ENCODE measurements at places on chromosomes 13 and 19.

GRCh38 chr19:3360421-3361383 is 5.7 kb upstream of the NFIC start:
- peak; percentile 82 for DNase-seq

- no peak for DNase-seq
Observed at GRCh38 chr19:13350072-13350471, 156.2 kb downstream of the CACNA1A start.

DNA sequence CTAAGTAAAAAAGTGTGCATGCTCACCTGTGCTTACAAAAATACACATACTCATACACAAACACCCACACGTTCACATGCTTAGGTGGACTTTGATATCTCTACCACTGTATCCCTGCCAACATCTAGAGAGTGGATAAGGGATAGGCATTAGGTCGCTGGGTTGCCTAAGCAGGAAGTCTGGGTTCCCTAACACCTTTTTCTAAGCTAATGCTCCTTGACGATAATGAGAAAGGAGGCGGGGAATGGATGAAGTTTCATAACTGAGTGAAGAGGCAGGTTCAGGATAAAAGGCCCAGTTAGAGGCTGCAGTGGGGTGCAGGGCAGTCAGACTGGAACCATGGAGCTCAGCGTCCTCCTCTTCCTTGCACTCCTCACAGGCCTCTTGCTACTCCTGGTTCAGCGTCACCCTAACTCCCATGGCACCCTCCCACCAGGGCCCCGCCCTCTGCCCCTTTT is 41.9 kb upstream of the CYP2A7 start:
- DNase-seq: no peak

- DNase-seq: no peak
Observed at GRCh38 chr13:111404746-111405145, 84.3 kb downstream of the TEX29 start.

DNA sequence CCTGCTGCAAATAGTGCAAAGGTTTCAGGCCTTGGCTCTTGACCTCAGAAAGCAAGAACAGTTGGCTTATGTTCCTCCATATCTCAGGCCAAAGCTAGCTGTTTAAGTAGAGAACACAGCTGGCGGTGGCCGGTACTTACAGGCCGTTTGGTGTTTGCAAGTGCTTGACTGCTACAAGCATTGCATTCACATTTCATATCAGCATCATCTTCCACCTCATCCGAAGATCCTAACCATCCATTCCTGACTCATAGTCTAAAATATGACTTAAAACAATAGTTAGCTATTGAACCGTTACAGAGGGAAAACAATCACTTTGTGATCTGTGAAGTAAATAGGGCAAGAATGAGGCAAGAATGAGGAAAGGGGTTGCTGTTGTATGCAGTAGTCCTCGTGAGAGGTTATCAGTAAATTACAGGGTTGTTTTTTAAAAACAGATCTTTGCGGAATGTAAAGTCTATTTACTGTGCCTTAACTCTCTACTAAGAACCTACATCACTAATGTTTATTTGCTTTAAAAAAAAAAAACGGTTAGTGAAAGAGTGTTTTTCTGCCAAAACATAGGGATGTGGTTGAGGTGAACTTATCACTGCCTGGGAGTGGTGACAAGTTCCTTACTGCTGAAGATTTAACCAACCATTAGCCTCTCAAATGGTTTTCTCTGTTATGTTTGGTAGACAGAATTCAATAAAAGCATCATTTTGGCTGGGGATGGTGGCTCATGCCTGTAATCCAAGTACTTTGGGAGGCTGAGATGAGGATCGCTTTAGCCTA is 21.6 kb upstream of the WDR88 start:
- no peak for DNase-seq

GRCh38 chr13:20547479-20547908 is 19.5 kb upstream of the IFT88 start:
- no peak for DNase-seq

DNA sequence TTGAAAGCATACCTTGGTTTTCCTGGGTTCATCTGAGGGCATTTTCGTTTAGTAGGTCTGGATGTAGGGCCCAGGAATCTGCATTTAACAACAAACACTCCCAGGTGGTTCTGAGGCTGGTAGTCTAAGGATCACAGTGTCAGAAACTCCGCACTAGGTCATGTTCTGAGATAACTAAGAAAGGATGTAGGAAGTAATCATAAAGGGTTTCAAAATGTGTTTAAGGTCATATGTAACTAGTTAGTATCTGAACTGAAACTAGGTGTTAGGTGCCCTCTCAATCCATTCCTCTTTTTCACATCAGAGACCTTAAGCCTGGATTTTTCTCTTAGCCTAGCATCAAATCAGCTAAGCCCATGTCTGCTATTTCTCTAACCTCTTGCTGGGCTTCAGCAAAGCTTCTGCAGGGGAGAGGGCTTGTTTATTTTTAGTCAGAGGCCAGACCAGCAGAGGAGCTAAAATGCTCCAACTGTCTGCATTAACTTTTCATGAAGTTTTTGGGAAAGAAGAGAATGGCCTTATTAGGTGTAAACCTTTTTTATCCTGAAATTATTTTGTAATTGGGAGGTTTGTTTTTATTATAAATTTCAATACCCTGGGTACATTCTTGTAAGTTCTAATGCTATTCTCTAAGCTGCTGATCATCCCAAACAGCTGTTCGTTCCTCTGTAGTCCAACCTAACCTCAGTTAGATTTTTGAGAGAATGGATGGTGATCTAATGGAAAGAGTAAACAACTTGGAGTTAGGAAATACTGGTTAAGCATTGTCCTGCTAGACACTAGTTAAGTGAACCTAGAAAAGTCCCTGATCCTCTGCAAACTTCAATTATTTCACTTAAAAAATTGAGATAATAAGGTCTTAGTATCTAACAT is 262.8 kb upstream of the RFC3 start:
- no peak for DNase-seq

GRCh38 chr19:50178320-50178719 is 15.2 kb upstream of the IZUMO2 start:
- no peak for DNase-seq

DNA sequence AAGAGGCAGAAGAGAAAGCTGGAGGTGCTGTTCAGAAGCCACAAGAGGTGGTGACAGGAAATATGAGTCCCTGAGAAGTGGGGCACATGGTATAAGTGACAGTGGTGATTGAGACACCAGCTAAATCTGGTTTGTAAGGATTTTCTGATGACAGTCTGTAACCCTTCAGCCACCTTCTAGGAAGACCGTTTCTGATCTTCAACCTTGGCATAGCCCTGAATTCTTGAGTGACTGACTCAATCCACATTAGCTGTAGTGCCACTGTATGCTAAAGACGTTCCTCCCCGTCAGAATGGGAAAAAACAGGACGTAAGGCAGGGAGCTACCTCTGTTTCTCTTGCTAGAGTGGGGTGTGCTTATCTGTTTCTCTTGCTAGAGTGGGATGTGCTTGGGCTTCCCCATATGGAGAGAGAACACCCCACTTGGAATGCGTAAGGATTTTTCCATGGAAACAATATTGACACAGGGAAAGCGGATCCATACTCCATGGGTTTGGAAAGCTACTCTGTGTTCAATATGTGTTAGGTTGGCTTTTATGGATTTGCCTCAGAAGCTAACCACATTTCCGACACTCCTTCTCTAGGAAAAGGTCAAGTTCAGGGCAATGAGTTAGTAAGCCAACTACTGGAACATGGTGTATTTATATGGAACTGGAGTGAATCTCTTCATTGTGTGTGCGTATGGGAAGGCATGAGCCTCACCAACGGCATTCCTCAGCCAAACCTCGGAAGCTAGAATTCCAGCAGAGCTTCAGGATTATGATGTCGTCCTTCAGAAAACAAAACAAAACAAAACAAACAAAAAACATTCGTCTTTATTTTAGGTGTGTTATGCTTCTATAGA is 948.8 kb upstream of the SLC10A2 start:
- no peak for DNase-seq

- DNase-seq: no peak
Observed at GRCh38 chr13:23778879-23779278, 110.3 kb downstream of the MIPEP start.

DNA sequence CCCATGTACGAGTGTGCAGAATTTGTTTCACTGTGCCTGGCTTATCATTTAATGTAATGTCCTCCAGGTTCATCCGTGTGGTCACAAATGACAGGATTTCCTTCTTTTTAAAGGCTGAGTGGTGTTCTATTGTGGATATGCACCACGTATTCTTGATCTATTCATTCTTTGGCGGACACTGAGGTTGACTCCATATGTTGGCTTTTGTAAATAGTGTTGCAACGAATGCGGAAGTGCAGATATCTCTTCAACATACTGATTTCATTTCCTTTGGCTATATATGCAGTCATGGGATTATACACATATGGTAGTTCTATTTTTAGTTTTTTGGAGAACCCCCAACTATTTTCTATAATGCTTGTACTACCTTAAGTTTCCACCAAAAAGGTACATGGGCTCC is 13.0 kb downstream of the OR7A5 start:
- DNase-seq: no peak

- DNase-seq: peak; percentile 18
Observed at GRCh38 chr13:113666951-113667701, at the start of gene GRK1. Gene GRK1, plus strand, starts transcription at chr13:113667219. Its CDS starts 168 bp downstream, at chr13:113667387.

- DNase-seq: no peak
Observed at GRCh38 chr13:79501538-79502232, 20.7 kb downstream of the NDFIP2 start.
